Activated naive CD4-positive, alpha-beta T cell treated with anti-CD3 and anti-CD28 coated beads, Interleukin-2, amount 50 U/mL, for 16 hours (primary cell): ENCODE measurements at places on chromosomes 12 and 14.

GRCh38 chr12:91566328-91567099 is 383.9 kb upstream of the DCN start:
- DNase-seq = no peak

GRCh38 chr14:103705118-103705503 is 10.1 kb downstream of the XRCC3 start:
- no peak for DNase-seq

GRCh38 chr14:88227693-88228092 is 95.4 kb downstream of the KCNK10 start:
- DNase-seq = no peak

DNA sequence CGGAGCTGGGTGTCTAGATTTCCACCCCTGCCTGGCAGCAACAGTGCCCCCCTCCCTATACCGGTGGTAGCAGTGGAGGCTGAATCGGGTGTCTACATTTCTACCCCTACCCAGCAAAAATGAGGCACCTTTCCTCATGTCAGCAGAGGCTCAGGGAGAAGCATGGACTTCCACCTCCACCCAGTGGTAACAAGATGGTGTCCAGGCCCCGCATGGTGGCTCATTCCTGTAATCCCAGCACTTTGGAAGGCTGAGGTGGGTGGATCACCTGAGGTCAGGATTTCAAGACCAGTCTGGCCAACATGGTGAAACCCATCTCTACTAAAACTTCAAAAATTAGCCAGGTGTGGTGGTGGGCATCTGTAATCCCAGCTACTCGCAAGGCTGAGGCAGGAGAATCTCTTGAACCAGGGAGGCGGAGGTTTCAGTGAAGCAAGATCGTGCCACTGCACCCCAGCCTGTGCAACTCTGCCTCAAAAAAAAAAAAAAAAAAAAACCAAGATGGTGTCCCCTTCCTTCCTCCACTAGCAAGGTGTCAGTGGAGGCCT is 35.5 kb upstream of the OR5AU1 start:
- no peak for DNase-seq

DNA sequence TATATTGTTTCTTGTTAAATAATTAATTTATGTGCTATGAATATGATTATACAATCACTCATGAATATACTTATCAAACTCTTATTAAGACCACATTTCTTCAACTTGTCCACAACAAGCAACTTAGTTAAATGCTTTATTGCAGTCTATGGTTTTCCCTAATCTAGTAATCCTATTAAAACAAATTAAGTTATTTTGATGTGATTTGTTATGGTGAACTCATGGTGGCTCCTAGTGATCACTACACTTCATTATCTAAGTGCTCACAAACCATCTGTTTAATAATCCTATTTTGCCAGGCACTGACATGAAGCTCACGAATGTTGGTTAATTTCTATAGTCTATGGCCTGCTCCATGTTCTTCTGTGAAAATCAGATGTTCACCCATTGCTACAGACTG is 42.9 kb downstream of the INSM2 start:
- no peak for DNase-seq
